ENCODE measurements at places on chromosomes 6 and 20. TPM values are rescaled to one million over a fixed set of nuclear protein-coding genes. Genes with fewer than 3 reads are reported as not detected.

DNA sequence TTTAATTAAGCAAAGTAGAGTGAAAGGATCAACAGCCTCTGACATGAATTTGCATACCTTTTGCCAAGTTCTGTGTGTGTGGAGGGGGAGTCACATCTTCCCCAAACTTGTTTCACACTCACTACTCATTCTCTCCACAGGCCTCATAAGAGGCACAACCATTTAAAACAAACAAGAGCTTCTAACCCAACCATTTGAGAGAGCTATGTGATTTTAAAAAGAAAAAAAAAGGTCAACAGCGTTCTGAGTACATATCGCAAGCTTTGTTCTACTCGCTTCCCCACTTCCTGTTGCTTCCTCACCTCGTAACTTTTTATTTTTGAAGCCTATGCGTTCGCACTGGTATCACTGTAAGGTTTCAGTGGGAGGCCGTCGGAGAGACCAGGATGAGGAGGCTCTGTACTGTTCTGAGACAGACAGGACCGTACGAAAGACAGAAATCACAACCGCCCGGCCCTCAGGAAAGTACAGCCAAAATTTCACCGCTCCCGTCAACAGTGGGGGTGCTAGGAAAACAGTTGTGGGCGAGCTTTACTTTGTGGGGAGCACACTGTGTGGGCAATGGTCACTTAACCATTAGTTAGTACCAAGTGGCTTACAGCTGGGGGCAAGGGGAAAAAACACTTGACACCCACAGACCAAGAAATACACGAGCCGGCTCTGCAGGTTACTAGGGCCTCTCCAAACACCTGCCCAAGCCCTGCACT, 61.3 kb downstream of the TRERF1 start:
- no peak for DNase-seq

DNA sequence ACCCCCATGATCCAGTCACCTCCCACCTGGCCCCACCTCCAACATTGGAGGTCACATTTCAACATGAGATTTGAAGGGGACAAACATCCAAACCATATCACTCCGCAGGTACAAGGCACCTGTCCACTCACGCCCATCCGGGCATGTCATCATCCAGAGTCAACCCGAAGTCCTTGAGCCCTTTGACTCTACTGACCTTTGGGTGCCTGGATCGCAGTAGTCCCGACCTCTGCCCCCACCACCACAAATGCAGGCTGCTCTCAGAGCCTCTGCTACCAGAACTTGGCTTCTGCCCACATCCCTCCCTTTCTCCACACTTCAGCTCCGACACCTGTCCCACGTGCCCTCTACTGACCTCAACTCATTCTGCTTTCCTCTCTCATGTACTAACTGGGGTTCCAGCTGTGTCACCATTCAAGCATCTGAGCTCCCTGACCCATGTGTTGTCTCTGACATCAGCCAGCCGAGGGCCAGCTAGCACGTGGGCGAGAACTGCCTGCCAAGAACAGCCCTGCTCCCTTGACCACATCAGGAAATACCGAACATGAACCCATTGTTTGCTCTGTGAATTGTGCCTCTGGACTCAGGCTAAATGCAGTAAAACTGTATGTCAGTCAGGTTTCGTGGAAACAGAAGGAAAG, 498.3 kb upstream of the SULF2 start:
- peak; percentile 65 for DNase-seq

GRCh38 chr20:24698189-24698588, 228.8 kb downstream of the SYNDIG1 start:
- peak; percentile 12 for DNase-seq

DNA sequence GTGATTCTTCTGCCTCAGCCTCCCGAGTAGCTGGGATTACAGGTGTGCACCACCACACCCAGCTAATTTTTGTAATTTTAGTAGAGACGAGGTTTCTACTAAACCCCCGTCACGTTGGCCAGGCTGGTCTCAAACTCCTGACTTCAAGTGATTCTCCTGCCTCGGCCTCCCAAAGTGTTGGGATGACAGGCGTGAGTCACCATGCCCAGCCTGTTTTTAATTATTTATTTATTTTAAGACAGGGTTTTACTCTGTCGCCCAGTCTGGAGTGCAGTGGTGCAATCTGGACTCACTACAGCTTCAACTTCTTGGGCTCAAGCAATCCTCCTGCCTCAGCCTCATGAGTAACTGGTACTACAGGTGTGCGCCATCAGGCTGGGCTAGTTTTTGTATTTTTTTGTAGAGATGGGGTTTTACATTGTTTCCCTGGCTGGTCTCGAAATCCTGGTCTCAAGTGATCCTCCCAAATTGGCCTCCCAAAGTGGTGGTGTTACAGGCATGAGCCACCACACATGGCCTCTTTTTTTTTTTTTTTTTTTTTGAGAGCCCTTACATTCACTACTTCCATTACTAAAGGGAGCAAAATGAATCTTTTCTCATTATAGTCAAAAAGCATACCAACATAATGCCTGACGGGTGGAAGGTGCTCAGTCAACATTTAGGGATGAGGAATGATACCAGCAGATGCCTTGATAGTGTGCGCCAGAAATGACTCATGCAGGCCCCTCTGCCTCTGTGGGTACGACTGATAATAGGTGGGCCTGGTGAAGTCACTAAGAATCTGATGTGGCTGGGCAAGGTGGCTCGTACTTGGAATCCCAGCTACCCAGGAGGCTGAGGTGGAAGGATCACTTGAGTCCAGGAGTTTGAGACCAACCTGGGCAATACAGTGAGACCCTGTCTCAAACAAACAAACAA, 17.8 kb upstream of the RALGAPB start:
- DNase-seq, result no peak

DNA sequence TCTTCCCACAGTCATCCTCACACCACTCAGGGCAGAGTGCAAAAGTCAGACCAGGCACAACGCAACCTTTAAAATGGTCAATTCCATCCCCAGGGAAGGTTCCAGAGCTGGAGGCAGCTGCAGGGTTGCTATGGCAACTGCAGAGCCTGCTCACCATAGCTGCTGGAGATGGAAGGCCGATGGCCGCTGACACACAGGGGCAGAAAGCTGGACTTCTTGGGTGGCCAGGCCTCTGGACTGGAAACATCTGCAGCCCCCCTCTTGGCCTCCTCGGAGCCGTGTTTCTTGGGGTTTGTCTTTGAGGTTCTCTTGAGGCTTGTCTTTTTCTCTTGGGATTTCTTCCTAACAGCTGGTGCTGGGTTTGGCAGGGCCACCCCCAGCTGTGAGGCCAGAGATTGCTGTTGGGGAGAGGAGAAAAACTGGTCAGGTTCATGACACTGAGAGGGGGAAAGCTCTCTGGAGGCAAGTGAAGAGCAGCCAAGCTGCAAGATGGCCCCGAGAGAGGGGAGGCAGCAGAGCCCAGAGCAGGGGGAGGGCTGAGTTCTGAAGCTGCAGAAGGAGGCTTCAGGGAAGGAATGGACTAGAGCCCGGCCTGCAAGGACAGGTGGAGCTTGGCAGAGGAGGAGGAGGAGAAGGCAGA, 10.2 kb downstream of the BNIP5 start:
- no peak for DNase-seq

DNA sequence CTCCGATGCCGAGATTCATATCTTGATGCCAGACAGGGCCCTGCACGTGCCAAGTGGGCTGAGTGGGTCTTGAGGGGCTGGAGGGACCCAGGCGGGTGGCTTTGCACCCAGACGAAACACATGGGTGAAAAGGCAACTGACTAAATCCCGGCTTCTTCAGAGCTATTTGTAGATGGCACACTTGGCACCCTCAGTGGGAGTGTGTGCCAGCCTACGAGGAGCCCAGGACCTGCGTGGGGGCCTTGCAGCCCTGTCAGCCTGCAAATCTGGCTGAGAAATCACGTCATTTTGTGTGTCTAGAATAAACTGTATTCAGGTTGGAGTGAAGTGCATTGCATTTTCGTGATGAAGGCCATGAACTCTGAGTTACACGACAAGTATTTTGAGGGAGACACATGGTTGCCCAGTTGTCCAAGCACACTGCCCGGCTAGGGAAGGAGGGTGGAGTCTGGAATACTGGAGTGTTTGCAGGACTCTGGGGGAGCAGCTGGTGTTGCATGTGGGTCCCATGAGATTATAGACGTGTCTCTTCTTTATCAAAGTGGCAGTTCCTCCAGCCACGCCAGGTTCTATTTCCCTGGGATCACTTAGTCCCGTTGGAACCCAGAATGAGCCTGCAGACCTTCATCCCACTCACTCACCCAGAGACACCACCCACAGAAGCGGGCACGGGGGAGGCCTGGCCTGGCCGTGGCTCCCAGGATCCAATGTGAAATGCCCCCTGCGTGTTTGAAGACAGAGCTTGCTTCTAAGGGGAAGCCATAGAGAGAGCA, 60.2 kb downstream of the DLL1 start:
- no peak for DNase-seq

The ZFP57 gene
- not detected for total RNA-seq

The MOG gene
- total RNA-seq, result not detected

- no peak for DNase-seq
Measured at GRCh38 chr6:119894811-119895210, 545.2 kb upstream of the MAN1A1 start.

- DNase-seq, result no peak
Measured at GRCh38 chr6:106561686-106562405, 67.5 kb downstream of the RTN4IP1 start.

The NOX3 gene
- total RNA-seq, result not detected

GRCh38 chr20:61146023-61146422, 106.0 kb upstream of the CDH4 start:
- DNase-seq, result no peak

DNA sequence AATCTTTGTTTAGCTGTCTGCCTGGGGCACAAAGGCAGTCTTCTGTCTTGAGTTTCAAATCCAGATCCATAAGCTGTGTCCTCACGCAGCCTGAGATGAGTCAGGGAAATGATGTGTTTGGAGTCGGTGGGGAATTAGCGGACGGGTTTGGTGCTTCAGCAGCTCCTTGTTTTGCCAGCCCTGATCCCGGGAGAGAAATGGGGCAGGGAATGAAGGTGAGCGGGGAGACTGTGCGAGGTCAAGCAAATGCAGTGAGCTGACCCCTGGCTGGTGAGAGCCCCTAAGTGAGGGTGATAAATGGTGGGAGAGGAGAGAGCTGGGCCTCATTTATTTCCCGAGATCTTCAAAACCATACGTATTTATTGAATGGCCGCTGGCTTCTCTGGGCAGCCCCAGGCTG, 21.6 kb downstream of the DUSP22 start:
- DNase-seq, result no peak

The XKR7 gene
- not detected for total RNA-seq

- DNase-seq, result no peak
Measured at GRCh38 chr6:150491131-150491810, 108.4 kb upstream of the PLEKHG1 start.

- no peak for DNase-seq
Measured at GRCh38 chr6:142846459-142846831, 98.5 kb downstream of the HIVEP2 start.

The VSX1 gene
- total RNA-seq, result 0.18 TPM

All from left lobe of liver (tissue), 2 donors.